Naive thymus-derived CD8-positive, alpha-beta T cell (primary cell): ENCODE measurements at places on chromosomes 11 and 22. TPM values are rescaled to one million over a fixed set of nuclear protein-coding genes. Genes with fewer than 3 reads are reported as not detected.

GRCh38 chr11:1502168-1502953 is 15.8 kb upstream of the MOB2 start:
- no peak for DNase-seq

GRCh38 chr11:70272009-70272408 is 1.5 kb downstream of the PPFIA1 start:
- DNase-seq = no peak

- DNase-seq = no peak
Measured at GRCh38 chr11:7467652-7468051, 17.7 kb upstream of the OLFML1 start.

DNA sequence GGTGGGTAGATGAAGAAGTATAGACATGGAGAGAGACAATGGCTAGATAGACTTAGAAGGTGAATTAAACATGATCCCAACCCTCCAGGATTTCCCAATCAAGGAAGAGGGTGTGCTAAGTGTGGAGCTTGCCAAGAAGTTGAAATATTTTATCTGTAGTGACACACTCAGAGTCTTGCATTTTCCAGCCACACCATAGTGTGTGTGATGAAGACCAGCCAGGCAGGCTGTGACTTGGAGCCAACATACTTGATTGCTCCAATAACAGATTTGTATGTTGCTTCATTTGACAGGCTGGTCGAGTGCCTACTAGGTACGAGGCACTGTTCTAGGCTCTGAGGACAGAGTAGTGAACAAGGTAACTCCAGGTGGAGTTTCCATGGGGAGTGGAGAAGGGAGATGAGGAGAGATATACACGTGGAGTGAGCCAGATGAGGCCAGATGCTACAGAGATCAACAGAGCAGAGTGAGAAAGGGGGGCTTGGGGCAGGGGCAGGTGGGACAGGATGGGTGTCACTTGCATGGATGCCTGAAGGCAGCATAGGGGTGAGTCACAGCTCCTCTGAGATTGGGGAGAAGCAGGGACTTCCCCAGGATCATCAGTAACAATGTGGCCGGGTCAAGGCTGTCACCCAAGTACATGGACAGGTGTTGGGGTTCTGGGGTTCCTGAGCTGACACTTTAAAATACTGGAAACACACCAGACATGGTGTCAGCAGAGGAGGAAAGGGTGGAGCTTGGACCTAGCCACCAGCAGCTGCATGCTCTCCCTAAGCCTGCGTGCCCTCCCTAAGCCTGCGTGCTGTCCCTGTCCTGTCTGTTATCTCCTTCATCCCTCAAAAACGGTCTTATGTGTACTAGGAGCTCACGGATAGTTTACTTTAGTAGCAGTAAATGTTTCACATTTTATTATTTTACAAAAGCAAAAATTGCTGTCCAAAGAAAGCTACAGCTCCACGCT is 23.6 kb downstream of the PDGFB start:
- DNase-seq = no peak

- DNase-seq = no peak
Measured at GRCh38 chr22:37716708-37717107, 19.9 kb downstream of the TRIOBP start.

DNA sequence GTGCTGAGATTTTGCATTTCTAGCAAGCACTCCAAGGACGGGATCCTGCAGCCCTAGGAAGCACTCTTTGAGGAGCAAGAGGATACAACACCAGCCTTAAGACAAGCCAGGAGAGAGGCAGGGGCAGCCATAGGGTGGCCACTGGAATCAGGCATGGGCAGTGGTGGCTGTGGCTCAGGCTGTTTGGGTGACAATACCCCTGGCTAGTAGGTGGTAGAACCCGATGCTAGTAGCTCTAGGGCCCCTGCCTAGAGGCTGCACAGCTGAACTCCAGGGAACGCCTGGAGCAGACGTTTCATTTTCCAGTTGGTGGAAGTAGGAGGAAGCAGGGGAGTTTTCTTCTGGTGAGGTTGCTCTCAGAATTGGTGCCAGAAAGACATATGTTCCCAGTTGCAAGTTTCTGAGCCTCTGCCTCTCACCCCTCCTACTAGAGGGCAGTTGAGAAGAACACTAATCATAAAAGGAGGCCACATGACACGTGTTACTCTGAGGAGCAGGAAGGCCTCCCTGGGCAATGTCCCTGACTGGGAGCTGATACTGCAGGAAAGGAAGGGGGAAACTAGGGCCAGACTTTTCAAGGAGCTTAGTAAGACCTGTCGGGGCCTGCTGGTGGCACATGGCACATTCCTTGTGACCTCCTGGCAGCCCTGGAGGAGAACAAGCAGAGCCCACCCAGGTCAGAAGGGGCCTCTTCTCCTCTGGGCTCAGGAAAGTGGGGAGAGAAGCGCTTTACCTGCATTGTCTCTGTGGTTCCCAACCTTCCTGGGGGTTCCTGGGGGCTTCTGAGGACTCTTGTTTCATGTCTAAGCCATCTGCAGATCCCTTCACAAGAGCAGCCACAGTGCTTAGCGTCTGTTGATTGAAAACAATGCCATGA is 56.6 kb upstream of the DRD2 start:
- no peak for DNase-seq

GRCh38 chr11:113001709-113002108 is 40.5 kb downstream of the NCAM1 start:
- no peak for DNase-seq

GRCh38 chr11:44992181-44992582 is 41.5 kb upstream of the TP53I11 start:
- DNase-seq = no peak

DCHS1 gene
- total RNA-seq = 14.9 TPM

MED17 gene
- total RNA-seq = 61.7 TPM

POLR2F gene
- total RNA-seq = 38.0 TPM

OR52H1 gene
- total RNA-seq = not detected

DEPDC5 gene
- 41.4 TPM for total RNA-seq

ZP1 gene
- total RNA-seq = not detected

MYOD1 gene
- not detected for total RNA-seq
